ENCODE measurements at places on chromosomes 16 and 17.

DNA sequence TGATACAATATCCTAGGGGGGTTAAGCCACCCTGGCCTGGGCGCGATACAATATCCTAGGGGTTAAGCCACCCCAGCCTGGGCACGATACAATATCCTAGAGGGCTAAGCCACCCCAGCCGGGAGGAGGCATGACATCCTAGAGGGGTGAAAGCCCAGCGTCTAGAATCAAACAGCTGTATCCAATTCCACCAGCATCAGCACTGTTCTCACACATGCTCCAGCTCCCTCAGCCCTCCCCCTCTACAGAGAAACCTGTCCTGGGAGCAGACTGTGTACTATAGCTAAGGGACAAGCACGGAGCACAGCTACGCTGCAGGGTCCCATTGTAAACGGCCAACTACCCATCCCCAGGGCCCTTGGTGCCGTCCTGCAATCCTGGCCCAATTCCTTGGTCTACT lies 6.2 kb downstream of the GINS2 start:
- DNase-seq, result no peak

- DNase-seq, result no peak
These were observed at the start of gene EVI2B for GRCh38 chr17:31313982-31314781. EVI2B (minus strand) TSS chr17:31314054; CDS start chr17:31305609, 8,445 bp downstream.

- DNase-seq, result no peak
These were observed 253.6 kb downstream of the HAPSTR1 start for GRCh38 chr16:9345046-9345445.

DNA sequence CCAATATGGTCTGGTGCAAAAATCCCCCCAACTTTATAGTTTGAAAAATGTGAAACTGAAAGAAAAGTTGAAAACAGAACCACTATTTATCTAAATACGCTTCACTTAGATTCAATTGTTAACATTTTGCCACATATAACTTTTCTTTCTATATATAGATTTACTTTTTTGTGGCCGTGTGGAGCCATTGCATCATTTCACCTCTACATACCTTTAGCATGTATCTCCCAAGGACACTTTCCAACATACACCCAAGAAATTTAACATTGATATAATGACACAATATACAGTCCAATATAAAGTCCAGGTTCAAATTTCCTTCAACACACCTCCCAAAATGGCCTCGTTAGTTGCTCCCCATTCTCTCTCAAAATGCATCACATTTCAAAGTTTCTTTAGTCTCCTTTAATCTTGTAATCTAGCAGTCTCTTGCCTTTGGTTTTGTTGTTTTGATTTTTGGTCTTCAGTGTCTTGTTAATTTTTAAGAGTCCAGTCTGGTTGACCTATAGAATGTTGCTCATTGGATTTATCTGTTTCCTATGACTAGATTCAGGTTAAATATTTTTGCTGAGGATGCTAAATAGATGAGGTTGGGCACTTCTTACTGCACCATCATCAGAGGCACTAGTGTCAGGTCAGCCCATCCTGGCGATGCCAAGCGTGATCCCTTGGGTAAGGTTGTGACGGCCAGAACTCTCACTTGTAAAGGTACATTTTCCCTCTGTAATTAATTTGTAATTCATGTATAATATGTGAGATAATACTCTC lies 64.3 kb upstream of the BCAR1 start:
- DNase-seq, result no peak

- DNase-seq, result no peak
These were observed 19.8 kb upstream of the BBS2 start for GRCh38 chr16:56539656-56540055.

DNA sequence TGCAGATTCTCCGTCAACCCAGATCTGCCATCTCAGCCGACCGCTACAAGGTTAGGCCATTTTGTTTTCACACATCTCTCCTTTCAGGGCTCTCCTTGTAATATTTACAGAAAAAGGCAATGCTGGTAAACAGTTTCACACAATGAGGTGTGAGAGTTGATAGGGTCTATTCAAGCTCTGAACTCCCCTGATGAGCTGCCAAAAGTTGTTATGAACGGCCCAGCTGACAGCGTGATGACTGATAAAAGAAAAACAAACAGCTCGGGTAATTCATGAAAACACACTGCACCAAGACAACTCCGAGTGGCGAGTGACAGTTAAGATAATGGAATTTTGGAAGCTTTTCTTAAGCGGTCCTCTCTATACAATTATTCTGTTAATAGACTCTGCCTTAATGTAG lies 68.1 kb upstream of the IRX5 start:
- no peak for DNase-seq

- DNase-seq, result no peak
These were observed 7.0 kb downstream of the ZNF768 start for GRCh38 chr16:30519120-30520049.

- no peak for DNase-seq
These were observed 29.5 kb downstream of the CYB5B start for GRCh38 chr16:69453936-69454335.

- DNase-seq, result no peak
These were observed 70.3 kb downstream of the NFATC3 start for GRCh38 chr16:68155425-68155824.
